ENCODE measurements at places on chromosomes 13 and 19. TPM values are rescaled to one million over a fixed set of nuclear protein-coding genes. Genes with fewer than 3 reads are reported as not detected.

PSG3 gene
- total RNA-seq, result not detected

KIR2DL1 gene
- total RNA-seq, result not detected

TMEM259 gene
- 106 TPM for total RNA-seq

S1PR4 gene
- total RNA-seq, result 1.2 TPM

LRRC63 gene
- not detected for total RNA-seq

CAPN12 gene
- not detected for total RNA-seq

CYSLTR2 gene
- total RNA-seq, result 9.8 TPM

F7 gene
- not detected for total RNA-seq

KLK15 gene
- not detected for total RNA-seq

ZSCAN4 gene
- total RNA-seq, result not detected

ZNF285 gene
- total RNA-seq, result 4.9 TPM

THSD1 gene
- 4.6 TPM for total RNA-seq

FXYD3 gene
- total RNA-seq, result 2.3 TPM

CBLC gene
- not detected for total RNA-seq

RFC3 gene
- total RNA-seq, result 5.0 TPM

GTF3A gene
- 235 TPM for total RNA-seq

DNA sequence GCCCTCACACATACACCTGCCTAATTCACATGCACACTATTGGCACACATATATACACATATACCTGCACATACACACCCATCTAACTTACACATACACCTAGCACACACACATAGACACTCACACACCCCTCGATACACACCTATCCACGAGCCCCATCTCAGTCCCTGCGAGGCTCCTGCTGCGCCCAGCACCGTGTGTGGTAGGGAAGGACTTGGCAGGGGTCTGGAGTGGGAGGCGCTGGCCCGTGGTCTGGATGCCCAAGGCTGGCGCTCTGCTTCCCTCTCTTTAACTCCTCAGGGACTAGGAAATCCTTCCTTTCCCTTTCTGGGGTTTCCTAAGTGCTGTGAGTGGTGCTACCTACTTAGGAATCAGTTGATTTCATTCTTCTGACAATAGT lies 202.7 kb downstream of the UQCRFS1 start:
- DNase-seq, result no peak

DNA sequence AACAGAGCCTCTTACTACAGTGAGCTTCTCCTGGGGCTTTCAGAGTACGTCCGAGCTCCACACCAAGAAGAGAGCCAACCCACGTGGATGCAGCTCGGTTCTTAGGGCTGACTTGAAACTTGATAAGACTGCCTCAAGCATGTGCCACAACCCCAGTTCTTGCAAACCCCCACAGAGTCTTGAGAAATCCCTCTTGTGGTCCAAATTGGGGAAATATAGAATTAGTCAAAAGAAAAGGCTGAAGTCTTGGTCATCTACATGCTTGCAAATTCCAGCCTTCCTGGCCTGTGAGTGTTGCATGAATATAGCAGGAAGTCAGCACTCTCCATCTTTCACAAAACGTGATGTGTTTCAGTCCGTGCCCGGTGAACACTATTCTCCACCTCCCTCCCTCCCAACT lies 95.2 kb downstream of the GGACT start:
- no peak for DNase-seq

DNA sequence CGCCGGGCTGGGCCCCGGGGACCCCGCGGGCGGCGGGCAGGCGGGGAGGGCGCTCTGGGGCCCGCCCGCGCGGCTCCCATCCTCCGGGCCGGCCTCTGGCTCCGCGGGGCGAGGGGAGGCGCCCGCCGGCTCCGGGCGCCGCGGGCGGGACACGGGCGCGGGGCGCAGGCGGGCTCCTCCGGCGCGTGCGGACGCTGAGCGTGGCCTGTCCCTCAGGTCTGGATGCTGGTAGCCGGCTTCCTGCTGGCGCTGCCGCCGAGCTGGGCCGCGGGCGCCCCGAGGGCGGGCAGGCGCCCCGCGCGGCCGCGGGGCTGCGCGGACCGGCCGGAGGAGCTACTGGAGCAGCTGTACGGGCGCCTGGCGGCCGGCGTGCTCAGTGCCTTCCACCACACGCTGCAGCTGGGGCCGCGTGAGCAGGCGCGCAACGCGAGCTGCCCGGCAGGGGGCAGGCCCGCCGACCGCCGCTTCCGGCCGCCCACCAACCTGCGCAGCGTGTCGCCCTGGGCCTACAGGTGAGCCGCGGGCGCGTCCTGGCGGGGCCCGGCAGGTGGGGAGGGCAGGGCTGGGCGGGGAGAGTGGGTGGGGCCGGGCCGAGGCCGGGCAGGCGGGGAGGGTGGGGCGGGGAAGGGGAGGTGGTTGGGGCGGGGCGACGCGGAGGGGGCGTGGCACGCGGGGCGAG lies 420 bp downstream of the IL17D start:
- DNase-seq, result peak; percentile 87

- DNase-seq, result no peak
Measured at GRCh38 chr13:90999401-90999800, 348.1 kb upstream of the MIR17HG start.

GRCh38 chr13:48265217-48265815 lies 32.3 kb downstream of the ITM2B start:
- DNase-seq, result no peak

GRCh38 chr19:15476325-15476724 lies 3.0 kb downstream of the PGLYRP2 start:
- no peak for DNase-seq

GRCh38 chr13:97134364-97135095 lies 87.6 kb upstream of the MBNL2 start:
- DNase-seq, result no peak

- DNase-seq, result peak; percentile 73
Measured at GRCh38 chr19:45164577-45165335, 4.0 kb upstream of the NKPD1 start.

GRCh38 chr19:33487901-33488800 lies 33.4 kb downstream of the PEPD start:
- no peak for DNase-seq

- peak; percentile 89 for DNase-seq
Measured at GRCh38 chr19:47778049-47778953, at the start of gene SELENOW. SELENOW (plus strand) TSS chr19:47778703; CDS start chr19:47778786, 83 bp downstream.

GRCh38 chr19:7605490-7606222 lies 10.0 kb downstream of the CAMSAP3 start:
- no peak for DNase-seq

- DNase-seq, result no peak
Measured at GRCh38 chr13:25352230-25352629, 19.5 kb upstream of the ATP8A2 start.

DNA sequence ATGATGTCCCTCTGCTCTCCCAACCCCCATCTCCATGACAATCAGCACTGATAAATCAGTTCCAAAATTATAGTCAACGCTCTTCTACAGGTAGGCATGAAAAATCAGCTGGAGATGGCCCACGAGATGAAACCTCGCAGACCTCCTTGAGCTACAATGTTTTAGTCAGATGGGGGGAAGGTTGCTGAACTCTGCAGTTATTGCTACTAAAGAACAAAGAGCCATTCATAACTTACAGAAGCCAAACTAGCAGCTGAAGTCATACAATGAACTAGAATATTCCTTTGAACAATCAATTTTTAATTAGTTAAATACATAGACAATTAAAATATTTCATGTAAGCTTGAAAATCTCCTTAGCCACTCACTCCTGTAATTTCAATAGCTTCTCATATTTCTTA lies 179.2 kb downstream of the NHLRC3 start:
- no peak for DNase-seq

DNA sequence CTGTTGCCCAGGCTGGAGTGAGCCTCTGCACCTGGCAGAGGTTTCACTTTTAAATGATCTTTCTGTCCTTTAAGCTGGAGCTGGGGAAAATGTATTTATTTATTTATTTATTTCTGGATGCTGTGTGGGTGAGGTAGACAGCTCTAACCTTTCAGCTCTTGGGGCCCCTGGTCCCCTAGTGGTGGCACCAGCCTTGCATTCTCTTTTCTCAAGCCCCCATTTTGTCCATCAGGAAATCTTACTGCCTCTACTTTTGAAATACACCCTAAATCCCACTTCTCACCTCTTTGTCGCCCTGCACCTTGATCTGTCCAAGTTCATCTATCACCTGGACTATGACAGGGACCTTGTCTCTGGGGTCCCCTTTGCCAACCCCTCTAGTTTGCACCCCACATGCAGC lies 2.1 kb upstream of the B9D2 start:
- no peak for DNase-seq

- peak; percentile 50 for DNase-seq
Measured at GRCh38 chr19:30670562-30671366, 298.6 kb downstream of the ZNF536 start.

- DNase-seq, result no peak
Measured at GRCh38 chr13:30892966-30893365, 13.1 kb upstream of the MEDAG start.

DNA sequence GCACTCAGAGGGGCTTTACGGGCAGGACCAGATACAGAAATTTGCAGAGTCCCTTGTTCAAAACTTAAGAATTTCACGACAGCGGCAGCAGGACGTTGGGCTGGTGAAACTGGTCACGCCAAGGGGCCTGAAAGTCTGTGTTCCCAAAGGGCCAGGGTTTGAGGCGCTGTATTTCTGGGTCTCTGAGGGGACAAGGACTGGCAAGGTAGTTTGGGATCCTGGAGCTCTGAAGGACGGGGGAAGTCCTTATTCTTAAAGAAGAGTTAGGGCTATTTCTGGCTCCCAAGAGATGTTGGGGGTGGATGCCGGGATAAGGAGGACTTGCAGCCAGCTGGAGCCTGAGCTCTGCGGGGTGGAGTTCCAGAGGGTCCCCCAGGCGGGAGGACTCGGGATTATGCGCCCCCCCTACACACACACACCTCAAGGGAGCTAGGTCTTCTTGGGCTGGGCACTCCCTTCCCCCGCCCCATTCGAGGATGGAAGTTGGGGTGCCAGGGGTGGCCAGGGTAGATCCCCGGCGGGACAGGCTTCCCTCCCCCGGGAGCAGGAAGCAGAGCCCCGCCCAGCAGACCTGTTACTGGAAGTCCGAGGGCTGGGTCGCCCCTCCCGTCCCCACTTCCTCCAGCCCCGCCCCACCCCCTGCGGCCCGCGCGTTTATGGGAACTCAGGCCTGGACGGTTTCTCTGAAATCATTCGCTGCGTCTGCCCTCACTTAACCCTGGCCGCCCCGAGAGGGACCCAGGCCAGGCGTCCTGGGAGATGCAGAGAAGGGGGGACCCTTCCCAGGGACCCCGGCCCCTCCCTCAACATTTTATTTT lies 5.6 kb downstream of the BCL3 start:
- peak; percentile 98 for DNase-seq

- DNase-seq, result no peak
Measured at GRCh38 chr19:6551607-6552450, 21.0 kb downstream of the TNFSF9 start.

DNA sequence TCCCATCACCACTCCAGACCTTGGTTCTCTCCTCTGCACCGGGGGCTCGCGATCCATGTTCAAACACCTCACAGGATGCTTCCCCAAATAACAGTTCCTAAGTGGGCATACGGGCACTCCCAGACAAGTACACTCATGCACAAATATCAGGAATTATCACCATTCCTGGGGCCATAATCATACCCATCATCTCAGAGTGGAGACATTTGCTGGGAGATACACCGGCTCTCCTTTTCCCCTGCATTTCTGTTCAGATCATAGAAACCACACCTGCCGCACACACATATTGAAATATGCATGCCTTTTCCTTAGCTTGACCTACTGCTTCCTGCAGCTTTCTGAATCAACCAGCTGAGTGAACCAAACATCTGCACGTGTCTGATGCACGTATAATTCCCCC lies 33.9 kb upstream of the MBNL2 start:
- DNase-seq, result peak; percentile 49

GRCh38 chr13:48857576-48857975 lies 118.1 kb upstream of the FNDC3A start:
- no peak for DNase-seq

DNA sequence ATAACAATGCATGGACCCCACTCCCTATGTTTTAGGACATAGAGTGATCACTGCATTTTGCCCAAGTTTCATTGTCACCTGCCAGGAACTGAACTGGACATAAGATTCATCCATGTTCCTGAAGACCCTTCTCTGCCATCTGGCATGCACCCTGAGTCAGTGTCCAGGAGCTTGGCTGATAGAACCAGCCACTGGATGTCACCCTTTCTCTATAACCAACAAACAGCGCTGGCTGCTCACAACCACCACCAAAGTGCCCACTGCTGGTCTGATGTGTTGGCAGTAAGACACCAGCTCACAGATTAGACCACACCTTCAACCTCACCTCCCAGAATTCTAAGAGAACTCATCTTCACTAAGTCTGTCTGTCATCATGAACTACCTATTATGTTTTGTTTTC lies 333.4 kb downstream of the ITGBL1 start:
- no peak for DNase-seq

- DNase-seq, result no peak
Measured at GRCh38 chr19:13299838-13300237, 149.6 kb downstream of the IER2 start.

GRCh38 chr19:43784241-43784980 lies 3.6 kb upstream of the KCNN4 start:
- no peak for DNase-seq

DNA sequence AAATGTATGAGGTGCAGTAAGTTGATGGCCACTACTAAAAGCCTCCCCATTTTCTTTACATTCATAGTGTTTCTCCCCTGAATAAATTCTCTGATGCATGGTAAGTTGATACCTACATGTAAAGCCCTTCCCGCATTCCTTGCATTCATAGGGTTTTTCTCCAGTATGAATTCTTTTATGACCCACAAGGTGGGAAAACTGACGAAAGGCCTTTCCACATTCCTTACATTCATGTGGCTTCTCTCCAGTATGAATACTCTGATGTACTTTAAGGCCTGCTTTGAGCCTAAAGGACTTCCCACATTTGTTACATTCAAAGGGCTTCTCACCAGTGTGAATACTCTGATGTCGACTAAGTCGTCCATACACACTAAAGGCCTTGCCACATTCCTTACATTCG lies 20.5 kb downstream of the ZNF607 start:
- no peak for DNase-seq
